ENCODE measurements at places on chromosomes 2 and 18.

- H3K27ac ChIP-seq, result peak overlapping the region; percentile 91
- H3K36me3 ChIP-seq, result no peaks in the 10 kb centered on the region
- DNase-seq, result no peak
- H3K4me3 ChIP-seq, result peak overlapping the region; percentile 3
- H3K4me1 ChIP-seq, result peaks cover 17% of the 10 kb centered on the region
- no peaks in the 10 kb centered on the region for H3K27me3 ChIP-seq
Observed at GRCh38 chr2:23617167-23617810, 232.3 kb downstream of the KLHL29 start.

DNA sequence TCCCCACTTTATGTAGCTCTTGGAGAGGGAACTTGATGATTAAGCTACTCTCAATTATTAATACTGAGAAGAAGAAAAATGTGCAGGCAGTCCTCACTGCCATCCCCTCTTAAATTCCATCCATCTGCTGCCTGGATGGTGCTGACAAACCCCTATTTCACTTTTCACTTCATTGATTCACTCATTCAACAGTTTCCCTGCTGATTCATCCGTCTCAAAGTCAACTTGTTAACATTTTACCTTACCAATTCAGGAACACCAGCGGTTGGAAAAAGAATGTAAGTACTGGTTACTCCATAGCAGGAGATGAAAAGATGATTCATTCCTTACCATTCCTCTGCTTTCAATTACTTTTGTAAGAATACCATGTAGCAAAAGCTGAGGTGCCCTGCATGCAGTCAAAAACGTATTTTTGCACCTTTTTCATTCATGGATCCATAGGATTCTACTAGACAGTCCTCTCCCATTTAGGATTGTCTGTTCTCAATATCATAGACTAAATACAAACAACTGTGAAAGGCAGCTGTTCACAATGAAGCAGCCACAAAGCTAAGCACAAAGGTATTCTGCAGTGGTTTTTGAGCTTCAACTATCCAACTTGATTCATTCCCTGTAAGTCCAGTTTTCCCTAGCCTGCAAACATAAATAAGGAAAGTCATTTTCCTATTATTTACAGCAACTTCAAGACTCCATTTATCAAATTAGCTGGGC, 262.0 kb downstream of the MREG start:
- no peak overlapping the region for H3K4me3 ChIP-seq
- DNase-seq, result no peak
- H3K36me3 ChIP-seq, result no peaks in the 10 kb centered on the region
- no peak overlapping the region for H3K27ac ChIP-seq

- H3K27me3 ChIP-seq, result no peaks in the 10 kb centered on the region
- no peak overlapping the region for H3K27ac ChIP-seq
- H3K4me3 ChIP-seq, result no peak overlapping the region
- DNase-seq, result no peak
Observed at GRCh38 chr2:70310899-70311298, 9.0 kb upstream of the FAM136A start.

- peaks cover 9% of the 10 kb centered on the region for H3K27me3 ChIP-seq
- H3K27ac ChIP-seq, result no peak overlapping the region
- H3K36me3 ChIP-seq, result no peaks in the 10 kb centered on the region
- H3K4me1 ChIP-seq, result no peaks in the 10 kb centered on the region
- DNase-seq, result no peak
- H3K4me3 ChIP-seq, result no peak overlapping the region
Observed at GRCh38 chr2:239581352-239581901, 180.6 kb upstream of the HDAC4 start.

DNA sequence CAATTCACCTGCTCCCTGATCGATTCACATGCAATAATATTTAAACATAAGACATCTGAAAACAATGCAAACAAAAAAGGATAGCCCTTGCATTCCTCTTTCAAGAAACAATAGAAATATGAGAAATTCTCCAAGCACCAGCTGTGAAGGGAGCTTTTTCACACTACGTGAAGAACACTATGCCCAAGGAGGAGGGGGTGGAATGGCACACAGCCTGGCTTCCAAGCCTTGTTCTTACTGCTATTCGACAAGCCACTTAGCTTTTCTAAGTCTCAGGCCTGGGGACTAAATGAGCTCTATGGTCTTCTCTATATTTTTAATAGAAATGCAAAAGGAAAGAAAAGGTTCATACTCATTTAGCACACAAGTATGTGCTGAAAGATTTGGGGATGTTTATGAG, 92.2 kb upstream of the CHRNA1 start:
- no peak overlapping the region for H3K27ac ChIP-seq
- H3K27me3 ChIP-seq, result no peaks in the 10 kb centered on the region
- DNase-seq, result no peak
- no peaks in the 10 kb centered on the region for H3K4me1 ChIP-seq
- H3K4me3 ChIP-seq, result no peak overlapping the region

- no peaks in the 10 kb centered on the region for H3K27me3 ChIP-seq
- no peaks in the 10 kb centered on the region for H3K36me3 ChIP-seq
- no peak overlapping the region for H3K4me3 ChIP-seq
- DNase-seq, result no peak
- H3K4me1 ChIP-seq, result no peaks in the 10 kb centered on the region
- H3K27ac ChIP-seq, result no peak overlapping the region
Observed at GRCh38 chr2:19844750-19845149, 57.0 kb downstream of the TTC32 start.

GRCh38 chr2:102487761-102488462, 14.9 kb downstream of the SLC9A4 start:
- H3K36me3 ChIP-seq, result no peaks in the 10 kb centered on the region
- H3K27ac ChIP-seq, result peak overlapping the region; percentile 85
- H3K4me3 ChIP-seq, result no peak overlapping the region
- H3K4me1 ChIP-seq, result peaks cover 9% of the 10 kb centered on the region

GRCh38 chr2:122423934-122424333, 668.5 kb downstream of the TSN start:
- H3K4me1 ChIP-seq, result no peaks in the 10 kb centered on the region
- H3K36me3 ChIP-seq, result no peaks in the 10 kb centered on the region
- no peak overlapping the region for H3K4me3 ChIP-seq

GRCh38 chr2:42245396-42245795, 76.2 kb downstream of the EML4 start:
- H3K4me1 ChIP-seq, result peaks cover 24% of the 10 kb centered on the region
- no peaks in the 10 kb centered on the region for H3K27me3 ChIP-seq
- H3K4me3 ChIP-seq, result no peak overlapping the region

GRCh38 chr2:75707901-75708300, 2.8 kb downstream of the GCFC2 start:
- no peak for DNase-seq
- peaks cover 7% of the 10 kb centered on the region for H3K4me1 ChIP-seq
- H3K36me3 ChIP-seq, result peaks cover 24% of the 10 kb centered on the region
- no peaks in the 10 kb centered on the region for H3K27me3 ChIP-seq

GRCh38 chr2:97961534-97961933, 34.2 kb downstream of the TMEM131 start:
- no peak for DNase-seq
- H3K4me1 ChIP-seq, result peaks cover 55% of the 10 kb centered on the region
- no peaks in the 10 kb centered on the region for H3K27me3 ChIP-seq
- H3K36me3 ChIP-seq, result no peaks in the 10 kb centered on the region
- no peak overlapping the region for H3K27ac ChIP-seq
- no peak overlapping the region for H3K4me3 ChIP-seq

- no peak overlapping the region for H3K4me3 ChIP-seq
- H3K36me3 ChIP-seq, result no peaks in the 10 kb centered on the region
- H3K4me1 ChIP-seq, result peaks cover 5% of the 10 kb centered on the region
- H3K27ac ChIP-seq, result no peak overlapping the region
Observed at GRCh38 chr2:220779931-220780330, 792.2 kb downstream of the EPHA4 start.

DNA sequence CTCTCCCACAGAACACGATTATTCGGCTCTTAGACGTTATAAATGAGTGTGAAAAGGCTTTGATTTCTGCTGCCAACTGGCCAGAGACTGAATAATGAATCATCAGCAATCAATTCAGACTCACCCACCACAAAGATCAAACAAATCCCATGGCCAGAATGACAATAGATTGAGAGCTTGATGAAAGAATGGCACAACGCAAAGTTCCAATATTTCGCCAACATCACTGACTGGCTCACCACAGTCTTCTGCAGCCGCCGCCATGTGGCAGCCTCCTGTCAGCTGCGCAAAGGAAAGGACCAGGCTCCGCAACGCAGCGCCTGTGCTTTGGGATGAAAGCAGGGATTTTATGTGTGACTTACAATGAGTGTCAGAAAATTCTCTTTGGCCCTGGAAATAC, 104.4 kb upstream of the SOX11 start:
- no peak overlapping the region for H3K4me3 ChIP-seq
- H3K4me1 ChIP-seq, result no peaks in the 10 kb centered on the region
- no peak for DNase-seq
- H3K36me3 ChIP-seq, result no peaks in the 10 kb centered on the region

- no peak overlapping the region for H3K4me3 ChIP-seq
- no peaks in the 10 kb centered on the region for H3K4me1 ChIP-seq
- DNase-seq, result no peak
- H3K27me3 ChIP-seq, result no peaks in the 10 kb centered on the region
- H3K27ac ChIP-seq, result no peak overlapping the region
- H3K36me3 ChIP-seq, result peaks cover 65% of the 10 kb centered on the region
Observed at GRCh38 chr2:37201208-37201607, 4.9 kb downstream of the CEBPZOS start.

DNA sequence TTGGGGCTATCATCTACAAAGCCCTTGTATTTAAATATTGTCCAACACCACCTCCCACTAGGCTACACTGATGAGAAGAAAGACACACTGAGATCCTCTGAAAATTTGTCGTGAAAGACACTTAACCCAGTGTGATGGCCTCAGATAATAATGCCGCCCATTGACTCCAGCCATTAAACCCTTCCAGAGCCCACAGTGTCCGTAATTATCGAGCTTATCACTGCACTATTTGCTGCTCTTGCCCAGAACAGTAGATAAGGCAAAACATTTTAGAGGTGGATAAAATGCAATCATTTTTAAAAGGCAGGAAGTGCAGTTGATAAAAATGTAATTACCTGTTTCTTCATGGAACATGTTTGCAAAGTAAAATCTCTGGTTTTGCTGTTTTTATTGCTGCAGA, 121.3 kb upstream of the DDX18 start:
- H3K4me3 ChIP-seq, result no peak overlapping the region
- no peaks in the 10 kb centered on the region for H3K36me3 ChIP-seq

DNA sequence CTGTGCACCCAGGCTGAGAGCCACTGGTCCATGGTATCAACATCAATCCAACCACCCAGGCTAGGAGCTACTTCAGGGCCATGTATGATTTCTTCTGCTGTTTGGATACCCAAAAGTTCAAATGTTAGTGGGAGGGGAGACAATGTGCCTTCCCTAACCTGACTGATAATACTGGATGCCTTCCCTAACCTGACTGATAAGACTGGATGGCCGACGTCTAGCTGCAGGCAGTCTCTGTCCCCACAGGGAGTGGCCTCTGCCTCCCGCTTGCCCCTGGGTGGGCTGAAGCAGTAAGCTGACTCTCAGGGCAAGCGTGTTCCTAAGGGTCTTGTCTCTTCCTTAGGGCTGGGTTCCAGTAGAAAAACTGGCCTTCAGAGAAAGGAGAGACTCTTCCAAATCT, 65.8 kb downstream of the ZAP70 start:
- no peak overlapping the region for H3K27ac ChIP-seq
- DNase-seq, result no peak
- H3K27me3 ChIP-seq, result no peaks in the 10 kb centered on the region
- H3K36me3 ChIP-seq, result peaks cover 9% of the 10 kb centered on the region

DNA sequence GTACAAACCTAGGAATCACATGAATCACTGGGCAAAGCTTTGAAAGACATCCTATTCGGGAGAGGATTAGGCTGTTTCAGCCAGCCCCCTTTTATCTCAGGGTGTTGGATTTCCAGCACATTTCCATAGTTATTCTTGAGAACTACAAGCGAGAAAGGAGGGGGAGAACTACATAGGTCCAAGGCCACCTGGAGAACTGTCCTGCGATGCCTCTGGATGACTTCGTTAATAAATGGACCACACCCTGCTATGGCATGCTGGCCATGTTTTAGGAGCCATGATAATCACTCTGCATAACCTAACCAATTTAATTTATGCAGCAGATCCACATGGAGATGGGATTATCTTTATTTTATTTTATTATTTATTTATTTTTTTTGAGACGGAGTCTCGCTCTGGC, 29.9 kb downstream of the RHBDD1 start:
- DNase-seq, result no peak
- no peaks in the 10 kb centered on the region for H3K4me1 ChIP-seq
- H3K4me3 ChIP-seq, result no peak overlapping the region
- H3K27ac ChIP-seq, result no peak overlapping the region
- no peaks in the 10 kb centered on the region for H3K27me3 ChIP-seq

GRCh38 chr18:79627750-79628294, 51.8 kb upstream of the CTDP1 start:
- no peak for DNase-seq
- H3K27ac ChIP-seq, result no peak overlapping the region
- H3K4me1 ChIP-seq, result peaks cover 14% of the 10 kb centered on the region
- H3K36me3 ChIP-seq, result no peaks in the 10 kb centered on the region
- H3K27me3 ChIP-seq, result no peaks in the 10 kb centered on the region

GRCh38 chr2:235008584-235009044, 56.8 kb downstream of the SH3BP4 start:
- H3K4me1 ChIP-seq, result peaks cover 38% of the 10 kb centered on the region
- no peak overlapping the region for H3K4me3 ChIP-seq
- no peak for DNase-seq
- H3K27me3 ChIP-seq, result no peaks in the 10 kb centered on the region

DNA sequence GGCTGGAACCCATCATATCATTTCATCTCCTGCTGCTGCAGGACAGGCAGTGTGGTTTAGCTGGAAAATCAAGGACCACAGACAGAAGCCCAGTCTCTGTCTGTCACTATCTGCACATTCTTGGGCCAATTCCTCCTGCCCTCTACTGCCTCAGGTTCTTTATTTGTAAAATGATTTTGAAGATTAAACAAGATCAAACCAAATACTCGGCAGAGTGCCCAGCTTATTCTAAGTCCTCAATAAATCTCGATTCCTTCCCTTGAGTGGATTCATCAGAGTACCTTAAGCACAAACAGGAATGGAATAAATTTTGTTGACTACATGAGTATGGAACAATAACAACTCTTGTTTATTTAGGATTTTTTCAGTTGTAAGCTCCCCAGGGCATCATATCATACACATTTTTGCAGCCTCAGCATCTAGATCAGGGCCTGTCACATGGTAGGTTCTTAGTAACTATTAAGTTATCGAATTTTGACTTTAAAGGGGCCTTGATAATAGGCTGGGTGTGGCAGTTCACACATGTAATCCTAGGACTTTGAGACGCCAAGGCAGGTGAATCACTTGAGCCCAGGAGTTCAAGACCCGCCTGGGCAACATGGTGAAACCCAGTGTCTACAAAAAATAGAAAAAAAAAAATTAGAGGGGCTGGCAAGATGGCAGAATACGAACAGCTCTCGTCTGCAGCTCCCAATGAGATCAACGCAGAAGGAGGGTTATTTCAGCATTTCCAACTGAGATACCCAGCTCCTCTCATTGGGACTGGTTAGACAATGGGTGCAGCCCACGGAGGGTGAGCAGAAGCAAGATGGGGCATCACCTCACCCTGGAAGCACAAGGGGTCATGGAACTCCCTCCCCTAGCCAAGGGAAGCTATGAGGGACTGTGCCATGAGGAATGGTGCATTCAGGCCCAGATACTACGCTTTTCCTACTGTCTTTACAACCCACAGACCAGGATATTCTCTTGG, 11.1 kb downstream of the RHOB start:
- peak overlapping the region; percentile 68 for H3K27ac ChIP-seq
- peaks cover 54% of the 10 kb centered on the region for H3K4me1 ChIP-seq
- no peaks in the 10 kb centered on the region for H3K36me3 ChIP-seq
- no peak for DNase-seq
- H3K4me3 ChIP-seq, result no peak overlapping the region

All from esophagus squamous epithelium (tissue), 5 donors.